ENCODE measurements at places on chromosomes 12 and 14.

DNA sequence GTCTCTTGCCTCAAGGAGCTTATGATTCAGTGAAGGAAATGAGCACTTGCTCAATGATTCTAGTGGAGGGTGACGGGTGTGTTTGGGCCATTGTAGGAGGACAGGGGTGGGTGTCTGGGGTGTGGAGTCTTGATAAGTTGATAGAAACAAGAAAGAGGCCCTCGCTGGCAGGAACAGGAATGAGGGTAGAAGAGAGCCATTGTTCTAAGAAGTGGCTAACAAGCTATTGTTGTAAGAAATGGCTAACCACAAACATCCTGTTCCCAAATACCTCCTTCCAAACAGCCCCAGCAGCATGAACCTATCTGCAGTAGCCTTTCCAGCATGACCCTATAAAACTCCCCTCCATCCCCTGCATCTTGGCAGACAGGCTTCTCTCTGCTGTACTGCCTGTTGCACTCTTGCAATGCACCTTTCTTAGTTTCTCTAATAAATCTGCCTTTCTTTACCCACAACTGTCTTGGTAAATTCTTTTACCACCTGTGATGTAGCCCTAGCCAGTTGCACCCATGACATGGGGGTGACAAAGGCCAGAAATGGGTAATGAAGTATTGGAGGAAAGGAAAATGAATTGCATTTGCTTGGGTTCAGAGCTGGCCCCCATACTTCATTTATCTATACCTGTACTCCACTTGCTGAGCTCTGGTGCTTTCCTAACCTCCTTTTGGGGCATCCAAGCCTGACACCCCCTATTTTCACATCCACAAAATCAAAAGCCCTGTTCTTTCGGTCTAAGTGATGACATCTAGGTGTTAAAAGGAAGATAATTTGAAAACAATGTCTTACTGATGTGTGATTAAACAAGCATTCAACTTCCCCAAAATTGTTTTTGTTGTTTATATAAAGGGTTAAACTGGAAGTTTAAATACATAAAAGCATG is 389.1 kb downstream of the GRIN2B start:
- DNase-seq, result no peak

DNA sequence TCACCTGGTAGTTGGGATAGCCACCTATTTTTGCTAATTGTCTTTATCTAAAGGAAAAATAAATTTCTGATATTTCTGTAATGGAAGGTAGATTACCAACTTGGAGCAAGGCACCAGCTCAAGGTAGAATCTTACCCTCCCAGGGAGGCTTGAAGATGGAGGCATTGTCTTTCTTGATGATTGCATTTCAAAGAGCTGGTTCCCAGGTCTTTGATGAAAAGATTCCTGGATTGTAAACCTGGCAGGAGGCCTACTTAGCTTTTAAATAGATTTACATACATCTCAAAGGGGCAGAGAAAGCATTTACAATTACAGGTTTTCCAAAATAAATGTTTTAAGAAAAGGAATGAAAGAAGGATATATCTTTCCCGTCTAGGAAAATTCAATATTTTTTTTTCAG is 729.2 kb downstream of the LRFN5 start:
- DNase-seq, result no peak

DNA sequence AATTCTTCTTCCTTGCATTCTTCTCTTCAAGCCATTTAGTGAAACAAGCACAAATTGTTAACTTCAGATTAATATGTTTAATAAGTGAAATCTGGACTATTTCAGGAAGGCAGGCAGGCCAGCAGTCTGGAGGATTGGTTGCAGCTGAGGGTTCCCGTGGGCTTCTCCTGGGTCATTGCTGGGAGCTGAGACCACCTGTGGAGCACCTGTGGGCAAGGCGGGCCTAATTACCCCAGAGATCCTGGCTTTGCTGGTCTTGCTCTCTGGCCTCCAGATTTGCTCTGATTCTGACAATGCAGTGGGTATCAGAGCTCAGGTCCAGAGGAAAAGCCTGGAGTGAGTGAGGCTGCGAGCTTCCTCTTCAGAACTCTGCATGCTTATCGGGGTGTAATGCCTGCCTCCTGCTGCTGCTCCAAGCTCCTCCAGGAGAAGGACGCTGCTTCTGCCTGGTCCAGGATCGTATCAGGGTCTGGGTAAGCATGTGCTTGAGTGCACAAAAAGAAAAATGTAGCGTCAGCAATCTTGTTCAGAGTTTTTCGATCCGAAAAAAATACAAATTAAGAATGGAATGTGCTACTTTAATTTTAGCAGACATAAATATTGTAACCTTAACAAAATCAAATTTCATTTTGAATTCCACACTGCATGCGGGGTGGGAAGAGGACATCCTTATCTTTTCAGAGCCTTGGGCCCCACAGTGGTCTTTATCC is 93.8 kb downstream of the TMEM30B start:
- DNase-seq, result no peak

GRCh38 chr12:107529991-107530390 is 155.6 kb upstream of the PWP1 start:
- DNase-seq, result no peak

DNA sequence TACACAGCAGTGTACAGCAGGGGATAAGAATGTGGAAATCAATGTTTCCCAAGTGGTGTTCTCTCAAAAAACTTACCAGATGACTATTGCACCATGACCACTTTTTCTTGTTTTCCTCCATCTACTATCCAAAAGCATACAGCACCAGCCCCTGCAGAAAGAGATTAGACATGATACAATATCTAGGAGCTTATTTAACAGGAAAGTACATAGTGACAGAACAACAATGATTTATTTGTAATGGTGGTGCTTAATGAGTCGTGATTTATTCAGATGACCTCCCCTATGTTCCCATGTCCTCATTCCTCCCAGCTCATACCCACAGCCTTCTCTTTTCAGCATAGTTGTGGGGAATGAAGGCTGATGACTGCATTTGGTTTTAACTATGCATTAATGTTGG is 413.6 kb downstream of the BTG1 start:
- no peak for DNase-seq

DNA sequence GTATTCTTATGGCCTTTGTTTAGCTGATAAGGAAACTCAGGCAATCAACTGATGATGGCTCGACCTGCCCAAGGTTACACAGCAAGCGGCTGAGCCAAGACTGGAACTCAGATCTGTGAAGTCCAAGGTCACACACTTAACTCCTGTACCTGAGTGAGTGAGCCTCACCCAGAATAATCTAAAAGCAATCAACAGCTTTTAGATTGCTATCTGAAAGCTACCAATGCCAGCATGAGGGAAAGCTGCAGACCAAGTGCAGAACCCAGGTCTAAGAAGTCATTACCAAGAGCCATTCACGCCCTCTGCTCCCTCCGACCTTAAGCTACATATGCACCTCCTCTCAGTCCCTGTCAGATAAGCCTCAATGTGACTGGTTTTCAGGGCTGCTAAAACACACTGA is 12.1 kb downstream of the APPL2 start:
- DNase-seq, result no peak

DNA sequence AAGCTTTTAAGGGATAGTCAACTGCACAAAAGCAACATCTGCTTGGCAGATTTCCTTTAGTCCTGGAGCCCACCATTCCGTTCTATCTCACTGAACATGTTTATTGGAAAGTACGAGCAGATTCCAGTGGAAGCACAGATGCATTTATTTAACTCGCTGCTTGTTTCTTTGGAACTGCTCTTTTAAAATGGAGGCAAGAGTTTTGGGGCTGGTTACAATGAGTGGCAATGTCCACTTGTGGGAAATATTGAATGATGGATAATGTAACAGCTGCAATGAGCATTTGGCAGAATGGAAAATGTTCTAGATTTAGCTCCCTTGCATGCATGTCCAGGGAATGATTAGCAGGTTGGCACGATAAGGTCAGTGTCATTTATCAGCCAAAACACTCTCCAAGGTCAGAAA is 163.0 kb downstream of the ATP23 start:
- no peak for DNase-seq

DNA sequence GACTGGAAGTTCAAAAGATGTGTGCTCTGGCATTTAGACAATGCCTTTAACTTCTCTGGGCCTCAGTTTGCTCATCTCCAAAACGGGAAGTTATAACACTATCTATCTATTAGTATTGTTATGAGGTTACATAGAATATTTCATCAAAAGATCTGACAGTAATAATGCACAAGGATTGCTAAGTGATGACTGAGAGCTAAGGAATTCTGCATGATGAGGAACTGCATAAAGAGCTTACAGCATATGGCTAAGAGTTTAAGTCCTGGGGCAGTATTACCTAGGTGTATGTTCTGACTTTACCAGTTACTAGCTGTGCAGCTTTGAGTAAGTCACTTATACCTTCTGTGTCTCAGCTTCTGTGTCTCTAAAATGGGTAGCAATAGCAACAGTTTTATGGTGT is 160.1 kb upstream of the TMPO start:
- DNase-seq, result no peak

DNA sequence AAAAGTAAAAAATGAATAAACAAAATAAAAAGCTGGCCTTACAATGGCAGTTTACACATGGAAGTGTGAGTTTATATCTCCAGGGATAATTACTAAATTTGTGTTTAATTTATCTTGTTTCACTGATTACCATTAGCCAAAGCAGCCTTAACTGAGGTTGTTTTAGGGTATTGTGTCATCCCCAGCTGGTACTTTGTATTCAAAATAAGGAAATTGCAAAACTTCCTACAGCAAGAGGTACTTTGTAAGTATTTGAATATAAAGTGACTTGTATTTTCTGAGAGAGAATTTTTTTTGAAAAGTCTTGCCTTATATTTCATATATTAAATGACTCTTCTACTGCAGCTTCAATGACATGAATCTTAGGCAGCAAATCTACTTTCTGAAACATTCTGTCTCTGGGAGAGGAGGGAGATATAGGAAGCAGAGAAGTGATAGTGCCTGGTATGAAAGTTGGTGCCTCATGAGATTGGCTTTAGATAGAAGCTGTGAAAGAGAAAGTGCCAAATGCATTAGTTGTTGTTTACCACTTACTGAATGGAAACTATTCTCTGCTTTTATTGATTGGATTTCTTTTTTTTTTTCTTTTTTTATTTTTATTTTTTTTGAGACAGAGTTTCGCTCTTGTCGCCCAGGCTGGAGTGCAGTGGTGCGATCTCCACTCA is 6.7 kb downstream of the FNTB start:
- no peak for DNase-seq

GRCh38 chr12:108367436-108367835 is 28.3 kb upstream of the CMKLR1 start:
- DNase-seq, result no peak

DNA sequence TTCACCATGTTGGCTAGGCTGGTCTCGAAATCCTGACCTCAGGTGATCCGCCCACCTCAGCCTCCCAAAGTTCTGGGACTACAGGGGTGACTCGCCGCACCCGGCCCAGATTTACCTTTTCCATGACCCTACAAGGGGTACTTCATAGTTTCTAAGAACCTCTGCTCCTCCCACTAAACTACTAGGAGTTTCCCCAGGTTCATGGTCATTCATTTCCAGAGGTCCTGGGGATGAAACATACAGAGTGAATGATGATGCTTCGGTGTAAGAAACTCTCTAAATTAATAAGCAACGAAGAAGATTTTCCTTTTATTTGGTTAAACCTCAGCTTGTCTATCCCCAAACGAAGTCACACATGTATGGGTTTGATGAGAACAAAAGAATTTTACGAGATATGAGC is 56.9 kb downstream of the AMN start:
- DNase-seq, result no peak

GRCh38 chr14:31029016-31029970 is 3.1 kb upstream of the STRN3 start:
- DNase-seq, result no peak

- DNase-seq, result no peak
Measured at GRCh38 chr14:68939893-68940613, 39.0 kb downstream of the ACTN1 start.

DNA sequence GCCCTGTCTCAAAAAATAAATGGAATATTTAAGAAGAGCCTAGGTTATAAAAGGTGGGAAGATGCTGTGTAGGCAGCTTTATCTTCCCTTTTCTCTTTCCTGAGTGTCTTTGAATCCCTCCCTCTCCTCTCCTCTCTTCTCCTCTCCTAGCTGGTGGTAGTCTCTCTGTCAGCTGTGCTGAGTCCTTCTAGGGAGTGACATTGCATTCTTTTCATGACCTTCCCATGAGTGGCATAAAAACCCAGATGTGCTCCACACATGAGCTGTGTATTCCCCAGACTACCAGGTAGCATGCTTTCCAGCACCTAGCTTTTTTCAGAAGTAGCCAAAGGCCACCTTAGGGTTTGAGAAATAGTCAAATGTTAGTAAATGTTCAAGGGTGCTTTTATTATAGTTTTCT is 23.6 kb downstream of the SAMD4A start:
- no peak for DNase-seq
